Kidney (tissue), 22 donors: ENCODE measurements at places on chromosomes 6 and 20. TPM values are rescaled to one million over a fixed set of nuclear protein-coding genes. Genes with fewer than 3 reads are reported as not detected.

The PSORS1C1 gene
- polyA plus RNA-seq: 2.1 TPM

GRCh38 chr6:168860341-168860740 is 393.3 kb downstream of the THBS2 start:
- no peak for DNase-seq

DNA sequence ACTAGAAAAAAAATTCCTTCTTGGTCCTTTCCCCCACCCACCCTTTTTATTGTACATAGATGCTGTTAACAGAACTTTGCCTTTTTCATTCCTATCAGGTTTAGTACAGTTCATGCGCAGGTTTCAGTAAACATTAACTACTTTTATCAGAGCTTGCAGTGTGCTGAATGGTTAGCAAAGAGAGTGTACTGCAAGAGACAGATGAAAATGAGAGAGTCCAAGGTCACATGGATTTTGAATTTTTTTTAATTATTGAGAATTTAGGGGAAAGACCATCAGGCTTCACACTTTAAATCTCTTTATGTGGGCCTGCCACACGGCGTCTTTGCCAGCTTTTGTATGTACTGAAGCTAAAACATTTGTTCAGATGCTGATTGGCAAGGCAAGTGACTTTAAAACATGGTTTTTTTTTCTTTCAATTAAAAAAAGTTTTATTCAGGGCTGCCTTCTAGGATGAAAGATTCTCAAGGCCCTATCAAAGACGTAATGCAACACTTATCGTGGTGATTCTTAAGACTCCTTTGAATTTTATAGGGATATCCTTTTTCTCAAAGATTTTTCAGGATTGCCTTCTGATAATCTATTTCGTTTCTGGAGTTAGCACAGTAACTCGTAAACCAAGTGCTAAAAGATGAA is 32.2 kb downstream of the RREB1 start:
- DNase-seq: peak; percentile 62

GRCh38 chr20:48787861-48788375 is 39.9 kb downstream of the PREX1 start:
- no peak for DNase-seq

The PDYN gene
- not detected for polyA plus RNA-seq

DNA sequence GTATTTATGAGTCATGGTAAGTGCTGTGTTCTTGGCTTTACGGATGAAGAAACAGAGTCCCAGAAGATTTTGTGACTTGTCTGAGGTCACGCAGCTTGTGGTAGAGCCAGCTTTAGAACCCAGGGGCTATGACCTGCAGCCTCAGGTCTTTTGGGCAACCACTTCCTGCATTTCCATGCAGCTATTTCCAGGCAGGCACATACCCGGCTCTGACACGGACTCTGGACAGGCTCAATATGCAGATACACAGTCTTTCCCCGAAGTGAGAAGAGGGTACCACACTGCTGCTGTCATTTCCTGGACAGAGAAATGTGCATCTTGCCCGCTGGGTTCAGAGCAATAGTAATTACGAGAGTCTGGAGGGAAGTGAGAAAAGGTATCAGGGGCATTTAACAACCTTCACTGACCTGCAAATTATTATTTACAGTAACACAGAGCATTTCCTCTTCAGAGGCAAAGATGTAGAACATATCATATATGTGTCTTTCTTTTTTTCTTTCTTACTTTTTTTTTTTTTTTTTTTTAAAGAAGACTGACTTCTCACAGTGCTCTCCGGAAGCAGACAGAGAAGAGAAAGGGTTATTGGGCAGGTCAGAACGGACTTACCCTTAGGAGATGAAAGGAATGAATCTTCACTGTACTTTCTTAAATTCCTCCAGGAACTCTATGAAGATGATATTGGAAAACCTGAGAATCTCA is 185.1 kb downstream of the CLIC5 start:
- DNase-seq: no peak

The CCDC170 gene
- 0.34 TPM for polyA plus RNA-seq

The KHDC1L gene
- not detected for polyA plus RNA-seq

DNA sequence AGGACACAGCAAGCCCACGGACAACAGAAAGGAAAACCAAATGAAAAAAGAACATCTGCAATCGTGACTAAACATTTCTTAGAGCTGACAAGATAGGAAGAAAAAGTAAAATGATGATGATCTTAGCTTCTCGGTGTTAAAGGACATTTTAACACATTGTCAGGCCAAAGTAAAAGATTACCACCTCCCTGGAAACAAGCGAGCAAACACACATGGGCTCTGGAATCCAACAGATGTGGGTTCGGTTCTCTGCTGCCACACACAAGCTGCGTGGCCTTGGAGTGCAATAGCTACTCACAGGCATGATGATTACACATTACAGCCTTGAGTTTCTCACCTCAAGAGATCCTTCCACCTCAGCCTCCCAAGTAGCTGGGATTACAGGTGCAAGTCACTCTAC is 7.5 kb upstream of the AAR2 start:
- DNase-seq: no peak

- no peak for DNase-seq
These were observed 22.0 kb upstream of the FRMD1 start for GRCh38 chr6:168100803-168101589.

DNA sequence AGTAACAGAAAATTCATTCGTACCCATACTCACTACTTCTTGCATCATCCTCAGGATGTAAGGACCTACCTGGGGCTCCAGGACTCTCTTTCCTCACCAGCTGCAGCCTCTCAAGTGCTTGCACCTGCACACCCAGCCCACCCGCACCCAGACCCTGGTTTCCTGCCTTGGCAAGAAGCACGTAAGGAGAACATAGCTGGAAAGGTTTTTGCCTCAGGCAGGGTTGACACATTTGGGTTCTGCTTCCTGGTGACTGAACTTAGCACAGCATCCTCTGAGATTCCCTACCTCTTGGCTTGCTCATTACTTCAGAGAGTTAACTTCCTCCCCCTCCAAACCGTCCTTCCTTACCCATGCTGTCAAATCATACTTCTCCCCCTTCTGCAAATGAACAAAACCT is 556.9 kb downstream of the CD83 start:
- no peak for DNase-seq

The RAET1E gene
- 3.1 TPM for polyA plus RNA-seq

- no peak for DNase-seq
These were observed 439 bp upstream of the F13A1 start for GRCh38 chr6:6320901-6321300.

GRCh38 chr6:148193063-148193680 is 149.5 kb upstream of the SASH1 start:
- no peak for DNase-seq

The CBLN4 gene
- polyA plus RNA-seq: 0.45 TPM

DNA sequence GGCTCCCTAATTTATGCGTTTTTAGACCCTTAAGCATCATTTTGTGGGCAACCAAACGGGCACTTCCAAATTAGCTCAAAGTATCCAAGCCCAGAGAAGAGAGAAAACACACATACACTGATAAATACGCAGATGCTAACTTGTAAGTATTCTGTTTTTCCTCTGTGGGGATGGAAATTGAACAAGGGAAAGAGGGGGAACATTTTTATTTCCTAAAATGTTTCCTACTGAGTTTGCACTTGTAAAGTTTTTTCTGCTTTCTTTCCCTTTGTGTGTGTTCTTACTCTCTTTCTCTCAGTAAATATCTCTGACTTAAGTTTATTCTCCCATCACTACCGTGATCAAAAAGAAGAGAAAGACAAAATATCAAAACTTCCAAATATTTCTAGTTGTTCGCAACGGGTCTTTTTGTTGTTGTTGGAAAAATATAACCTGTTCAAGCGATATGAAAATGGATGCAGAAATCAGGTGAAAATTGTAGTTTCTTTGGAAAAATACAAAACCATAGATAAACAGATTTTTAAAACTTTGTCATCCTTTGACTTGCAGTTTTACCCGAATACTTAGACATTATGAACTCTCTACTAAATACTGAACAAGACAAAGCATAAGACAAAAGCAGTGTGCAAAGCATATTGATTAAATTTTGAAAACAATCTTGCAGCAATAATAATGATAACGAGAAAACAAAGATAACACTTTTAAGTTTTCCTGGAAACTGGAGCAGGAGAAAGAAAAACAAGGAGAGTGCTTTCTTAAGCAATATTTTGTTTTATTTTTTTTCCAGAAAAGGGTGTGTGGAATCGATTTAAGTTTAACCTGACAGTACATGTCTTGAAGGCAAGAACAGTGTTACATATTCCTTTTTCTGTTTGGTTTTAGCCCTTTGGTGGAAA is 1.0 kb upstream of the NKX2-4 start:
- no peak for DNase-seq

- no peak for DNase-seq
These were observed 147.3 kb downstream of the TRIM27 start for GRCh38 chr6:28776269-28777146.

The SOBP gene
- polyA plus RNA-seq: 5.4 TPM

The POPDC3 gene
- polyA plus RNA-seq: not detected

DNA sequence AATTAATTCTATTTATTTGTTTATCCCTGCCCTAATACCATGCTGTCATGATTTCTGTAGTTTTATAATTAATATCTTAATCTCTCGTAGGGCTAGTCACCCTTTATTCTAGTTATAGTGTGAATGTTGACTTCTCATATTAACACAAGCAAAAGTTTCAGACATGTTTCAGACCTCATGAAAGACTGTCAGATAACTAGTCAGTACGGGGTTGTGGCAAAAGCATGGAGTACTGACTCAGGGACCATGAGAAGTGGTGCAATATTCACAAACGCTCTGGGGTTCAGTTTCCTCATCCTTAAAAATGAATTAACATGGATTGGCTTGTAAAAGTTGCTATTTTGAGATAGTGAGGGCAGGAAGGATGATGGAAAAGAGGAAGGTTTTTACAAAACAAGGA is 148.9 kb downstream of the TMEM200A start:
- DNase-seq: no peak

- DNase-seq: peak; percentile 75
These were observed 766 bp downstream of the SLC16A10 start for GRCh38 chr6:111087871-111088667.

GRCh38 chr20:40931410-40932044 is 97.1 kb upstream of the TOP1 start:
- DNase-seq: no peak

DNA sequence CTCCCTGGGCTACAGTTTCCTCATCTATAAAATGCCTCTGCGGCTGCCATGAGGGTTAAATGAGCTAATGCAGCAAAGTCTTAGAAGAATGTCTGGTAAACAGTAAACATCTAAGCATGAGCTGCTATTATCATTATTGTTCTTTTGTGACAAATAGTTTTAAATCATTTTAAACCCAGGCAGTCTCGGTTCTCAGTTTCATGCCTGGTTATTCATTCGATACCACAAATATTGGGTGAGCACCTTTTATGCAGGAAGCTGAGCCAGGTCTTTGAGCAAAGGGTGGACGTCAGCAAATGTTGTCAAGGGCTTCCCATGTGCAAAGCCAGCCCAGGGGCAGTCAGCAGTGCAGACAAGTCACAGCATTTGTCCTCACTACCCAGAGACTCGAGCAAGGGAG is 128.7 kb downstream of the NFATC2 start:
- no peak for DNase-seq

DNA sequence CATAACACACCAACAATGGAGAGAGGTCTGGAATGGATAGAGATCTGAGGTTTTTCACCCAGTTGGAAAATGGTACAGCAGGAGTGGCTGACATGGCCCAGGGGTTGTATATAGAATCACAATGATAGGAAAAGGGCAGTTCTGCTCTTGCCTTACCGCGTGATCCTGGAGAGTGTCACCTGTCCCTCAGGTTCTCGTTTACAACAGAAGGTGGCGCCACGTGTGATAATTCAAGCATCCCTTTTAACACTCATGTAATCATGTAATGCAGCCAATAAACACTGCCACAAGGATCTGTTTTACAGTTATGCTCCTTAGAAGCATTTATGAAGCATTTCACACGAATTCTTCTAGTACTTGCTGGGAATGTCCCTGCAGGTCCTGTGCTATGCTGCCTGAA is 12.9 kb upstream of the WFDC2 start:
- DNase-seq: no peak

DNA sequence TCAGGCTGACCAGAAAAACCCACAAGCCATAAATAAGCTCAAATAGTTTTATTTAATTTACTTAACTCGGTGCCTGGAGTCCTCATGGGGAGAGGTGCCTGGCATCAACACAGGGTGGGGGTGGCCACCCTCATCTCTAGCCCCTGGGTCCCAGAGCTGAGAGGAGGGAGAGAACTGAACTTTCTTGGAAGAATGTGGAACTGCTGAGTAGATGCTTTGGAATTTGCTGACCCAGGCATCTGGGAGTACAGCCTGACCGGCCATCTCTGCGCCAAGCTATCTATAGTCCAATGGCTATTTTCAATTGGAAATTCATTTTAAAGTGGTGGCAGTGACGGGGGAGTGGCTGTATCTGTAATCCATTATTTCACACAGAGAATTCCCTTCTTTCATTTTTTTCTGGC is 104.8 kb downstream of the CDH26 start:
- DNase-seq: no peak

DNA sequence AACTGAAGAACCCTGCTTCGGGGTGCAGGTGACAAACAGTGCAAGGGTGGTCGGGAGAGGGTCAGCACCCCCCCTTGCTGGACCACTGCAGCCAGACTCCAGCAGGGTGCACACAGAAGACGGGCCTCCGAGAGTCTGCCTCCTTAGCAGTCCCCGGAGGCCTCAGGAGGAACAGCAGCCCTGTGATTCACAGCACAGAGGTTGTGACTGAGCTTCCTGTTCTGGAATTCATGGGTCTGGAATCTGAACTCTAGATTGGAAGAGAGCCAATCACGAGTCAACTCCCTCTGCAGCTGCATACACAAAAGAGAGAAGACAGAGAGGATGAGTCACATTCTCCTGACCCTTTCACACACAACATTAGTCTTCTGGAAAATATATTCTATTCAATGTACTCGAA is 249.0 kb upstream of the OPRM1 start:
- no peak for DNase-seq

DNA sequence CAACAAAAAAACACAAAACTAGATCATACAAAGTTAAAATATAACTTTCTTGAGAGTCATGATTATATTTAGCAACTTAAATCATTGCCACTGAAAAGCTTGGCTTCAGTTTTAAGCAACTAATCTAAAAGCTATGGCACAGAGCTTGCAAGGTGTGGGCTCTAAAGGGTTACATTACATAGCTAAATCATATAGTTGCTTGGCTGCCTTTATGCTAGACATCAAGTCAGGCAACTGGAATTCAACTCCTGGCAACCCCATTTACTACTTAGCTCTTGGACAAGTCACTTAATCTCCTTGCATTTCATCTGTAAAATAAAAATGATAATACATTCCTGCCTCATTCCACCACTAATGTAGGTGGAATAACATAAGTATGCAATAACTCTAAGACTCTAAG is 40.9 kb upstream of the GCM1 start:
- no peak for DNase-seq

The SIRPA gene
- 24.7 TPM for polyA plus RNA-seq

GRCh38 chr6:108684771-108685329 is 124.1 kb downstream of the FOXO3 start:
- peak; percentile 36 for DNase-seq

The PLCG1 gene
- polyA plus RNA-seq: 12.5 TPM

- DNase-seq: no peak
These were observed 8.5 kb downstream of the TRMT11 start for GRCh38 chr6:125994670-125995488.

The NKAPL gene
- 1.7 TPM for polyA plus RNA-seq

GRCh38 chr20:44752099-44752931 is 6.7 kb downstream of the KCNK15 start:
- DNase-seq: no peak
